Lung (tissue), 17 donors: ENCODE measurements at places on chromosomes 13 and 19.

- no peak for DNase-seq
Observed at GRCh38 chr19:35519291-35519690, 5.8 kb upstream of the DMKN start.

DNA sequence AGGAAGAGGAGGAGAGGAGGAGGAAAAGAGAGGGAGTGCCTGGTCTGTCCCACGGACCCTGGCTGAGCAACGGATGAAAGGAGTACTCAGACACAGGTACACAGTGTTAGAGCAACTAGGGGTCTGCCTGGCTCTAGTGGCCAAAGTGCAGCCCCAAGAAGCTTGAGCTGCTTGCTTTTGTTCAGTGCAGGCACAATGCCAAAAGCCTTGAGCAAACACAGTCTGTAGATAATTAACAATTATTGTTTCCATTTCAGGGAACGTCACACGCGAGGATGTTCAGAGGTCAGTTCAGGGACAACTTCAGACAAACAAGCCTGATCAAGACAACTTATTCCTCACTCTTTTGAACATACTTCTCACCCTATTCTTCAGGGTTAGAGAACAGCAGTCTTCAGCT lies 32.2 kb upstream of the ZNF726 start:
- DNase-seq, result no peak

GRCh38 chr13:105513448-105513847 lies 1022.0 kb downstream of the EFNB2 start:
- DNase-seq, result peak; percentile 5

DNA sequence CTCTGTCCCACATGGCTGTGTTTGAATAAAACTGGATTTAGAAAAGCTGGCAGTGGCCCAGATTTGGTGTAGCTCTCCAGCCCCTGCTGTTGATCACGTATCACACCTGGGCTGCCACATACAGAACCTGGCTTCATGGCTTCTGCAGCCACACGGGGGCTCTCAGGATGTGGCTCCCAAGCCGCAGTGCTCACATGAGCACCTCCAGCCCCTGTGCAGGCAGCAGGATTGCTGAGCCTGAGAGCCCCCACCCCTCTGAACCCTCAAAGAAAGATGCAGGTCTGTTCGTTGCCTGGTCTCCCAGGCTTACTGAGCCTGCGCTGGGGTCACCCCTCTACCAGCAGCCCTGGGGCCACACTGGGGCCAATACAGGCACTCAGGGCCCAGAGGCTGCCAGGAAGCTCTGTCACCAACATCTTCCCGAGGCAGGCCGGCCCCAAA lies 2.7 kb downstream of the PLEKHF1 start:
- peak; percentile 53 for DNase-seq

- peak; percentile 27 for DNase-seq
Observed at GRCh38 chr19:47107202-47107952, 6.2 kb downstream of the ZC3H4 start.

- DNase-seq, result no peak
Observed at GRCh38 chr13:73428137-73428536, 369.3 kb downstream of the KLF5 start.

DNA sequence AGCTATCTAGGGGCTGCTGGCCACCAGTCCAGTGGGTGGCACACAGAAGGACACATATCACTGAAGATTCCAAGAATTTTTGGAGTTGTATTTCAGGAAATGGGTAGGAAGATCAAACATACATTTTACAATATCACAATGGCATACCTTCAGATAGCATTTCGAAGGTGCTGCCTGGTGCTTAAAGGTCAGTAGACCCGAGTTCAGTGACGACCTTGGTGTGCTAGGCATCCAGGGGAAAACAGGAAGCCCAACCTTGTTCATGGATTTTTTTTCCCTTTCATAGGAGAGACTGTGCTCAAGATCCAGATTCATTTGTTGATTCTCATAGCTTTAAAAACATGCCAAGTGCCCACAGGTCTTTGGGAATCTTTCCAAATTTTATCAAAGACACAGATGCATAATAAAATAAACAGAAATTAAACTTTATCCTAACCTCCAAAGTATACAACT lies 51.0 kb upstream of the RCBTB2 start:
- DNase-seq, result no peak

DNA sequence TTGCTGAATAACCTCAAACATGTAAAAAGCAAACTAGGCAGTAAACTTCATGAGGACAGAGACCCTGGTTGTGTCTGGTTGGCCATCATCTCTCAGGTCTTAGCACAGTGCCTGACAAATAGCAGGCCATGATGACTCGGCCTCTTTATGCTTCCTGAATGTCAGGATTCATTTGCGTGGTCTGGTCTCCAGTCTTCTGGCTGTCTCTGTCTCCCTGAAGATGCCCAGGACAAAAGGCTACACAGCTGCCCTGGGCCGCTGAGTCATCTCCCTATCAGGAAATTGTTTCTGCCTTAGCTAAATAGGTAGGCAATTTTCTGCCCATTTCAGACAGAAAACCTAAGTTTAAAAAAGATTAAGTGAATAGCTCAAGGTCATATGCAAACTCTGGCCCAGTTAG lies 84.1 kb upstream of the FNDC3A start:
- DNase-seq, result no peak

- DNase-seq, result peak; percentile 33
Observed at GRCh38 chr13:21698817-21699679, 28.2 kb downstream of the FGF9 start.

- peak; percentile 72 for DNase-seq
Observed at GRCh38 chr13:51729866-51730553, 74.0 kb downstream of the DHRS12 start.

- no peak for DNase-seq
Observed at GRCh38 chr13:35936246-35936978, 194.8 kb downstream of the DCLK1 start.

- DNase-seq, result no peak
Observed at GRCh38 chr19:16378291-16378889, 53.8 kb downstream of the KLF2 start.

DNA sequence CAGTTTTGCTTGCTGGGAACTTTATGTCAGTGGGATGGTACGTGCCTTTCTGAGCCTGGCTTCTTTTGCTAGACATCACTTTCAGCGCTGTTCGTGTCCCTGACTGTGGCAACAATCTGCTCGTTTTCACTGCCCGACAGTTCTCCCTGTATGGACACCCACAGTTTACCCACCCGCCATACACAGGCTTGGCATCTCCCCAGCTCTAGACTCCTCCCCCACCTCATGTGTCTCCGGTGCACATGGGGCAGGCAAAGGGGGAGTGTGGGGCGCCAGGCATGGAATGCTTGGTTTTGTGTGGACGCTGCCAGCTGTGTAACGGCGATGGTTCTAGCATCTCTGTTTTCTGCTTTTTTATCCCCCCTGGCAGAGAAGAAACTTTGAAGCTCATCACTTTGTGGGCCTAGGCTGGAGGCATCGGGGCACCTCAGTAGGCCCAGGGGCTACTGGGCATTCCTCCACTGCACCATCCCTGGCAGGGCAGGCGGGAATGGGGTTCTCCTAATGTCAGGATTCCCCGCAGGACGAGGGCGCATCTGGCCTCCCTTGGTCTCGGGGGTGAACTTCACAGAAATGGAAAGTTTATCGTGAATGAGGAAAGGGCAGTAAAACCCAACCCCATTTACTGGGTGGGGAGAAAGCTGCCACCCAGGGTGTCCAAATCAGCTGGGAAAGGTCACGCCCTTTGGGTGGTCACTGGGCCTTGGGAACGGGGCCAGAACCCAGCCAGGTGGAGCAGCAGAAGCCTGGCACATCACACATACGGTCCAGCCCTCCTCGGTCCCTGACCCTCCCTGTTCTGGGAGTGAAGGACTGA lies 60.8 kb downstream of the CEBPG start:
- DNase-seq, result no peak

- peak; percentile 18 for DNase-seq
Observed at GRCh38 chr19:13764821-13765394, 586 bp downstream of the MRI1 start.

GRCh38 chr13:25248071-25248470 lies 39.2 kb downstream of the MTMR6 start:
- DNase-seq, result no peak

DNA sequence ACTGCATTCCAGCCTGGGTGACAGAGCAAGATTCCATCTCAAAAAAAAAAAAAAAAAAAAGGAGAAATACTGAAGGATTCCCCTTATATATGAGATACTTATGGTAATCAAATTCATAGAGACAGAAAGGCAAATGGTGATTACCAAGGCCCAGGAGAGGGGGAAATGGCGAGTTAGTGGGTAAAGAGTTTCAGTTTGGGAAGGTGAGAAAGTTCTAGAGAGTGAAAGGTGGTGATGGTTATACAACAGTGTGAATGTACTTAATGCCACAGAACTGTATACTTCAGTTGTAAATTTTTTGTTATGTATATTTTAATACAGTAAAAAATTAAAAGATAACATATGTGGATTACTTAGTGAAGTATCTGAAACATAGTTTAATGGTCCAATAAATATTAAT lies 90.2 kb downstream of the DHRS12 start:
- no peak for DNase-seq

DNA sequence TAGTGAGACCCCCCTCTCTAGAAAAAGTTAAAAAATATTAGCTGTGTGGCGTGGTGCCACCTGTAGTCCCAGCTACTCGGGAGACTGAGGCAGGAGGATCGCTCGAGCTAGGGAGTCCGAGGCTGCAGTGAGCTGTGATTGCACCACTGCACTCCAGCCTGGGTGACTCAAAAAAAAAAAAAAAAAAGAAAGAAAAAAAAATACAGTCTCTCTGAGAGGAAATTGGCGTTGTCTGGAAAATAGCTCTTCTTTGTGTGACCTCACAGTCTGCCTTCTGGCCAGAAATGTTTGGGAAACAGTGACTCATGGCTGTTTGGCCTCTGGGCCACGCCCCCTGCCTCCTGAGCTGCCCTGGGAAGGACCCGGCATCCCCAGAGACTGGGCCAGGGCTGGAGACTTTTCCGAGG lies 10.7 kb downstream of the MARCHF2 start:
- DNase-seq, result peak; percentile 57

GRCh38 chr13:65964672-65965071 lies 1265.5 kb downstream of the PCDH9 start:
- DNase-seq, result no peak

DNA sequence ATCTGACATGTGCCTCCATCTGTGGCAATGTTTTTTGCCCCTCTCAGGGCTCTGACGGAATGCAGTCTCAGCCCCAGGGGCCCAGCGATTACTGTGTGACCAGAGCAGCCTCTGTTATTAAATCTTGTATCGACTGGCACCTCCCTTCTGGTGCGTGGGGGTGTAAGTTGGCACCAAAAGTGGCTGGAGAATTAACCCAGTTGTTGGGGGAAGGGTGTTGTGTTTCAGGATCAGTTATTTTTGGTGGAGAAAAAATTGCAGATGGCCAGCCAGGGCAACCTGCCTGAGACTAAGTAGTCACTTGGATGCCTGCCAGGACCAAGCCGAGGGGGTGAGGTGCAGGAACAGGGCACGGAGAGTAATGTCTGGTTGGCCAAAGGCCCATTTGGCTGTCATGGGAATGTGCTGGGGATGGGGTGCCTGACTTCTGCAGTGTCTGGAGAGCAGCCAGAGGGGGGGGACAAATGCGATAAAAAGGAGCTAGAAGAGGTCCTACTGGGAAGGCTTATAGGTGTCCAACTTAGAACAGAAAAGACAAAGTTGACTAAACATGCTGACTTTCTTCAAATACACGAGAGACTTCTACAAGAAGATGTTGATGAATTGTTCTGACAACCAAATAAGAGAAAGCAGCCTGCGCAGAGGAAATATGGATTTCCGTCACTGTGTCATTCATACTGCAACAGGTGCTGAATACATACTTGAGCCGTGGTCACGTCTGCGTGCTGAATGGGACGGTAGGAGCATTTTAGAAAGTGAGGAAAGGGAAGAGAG lies 69.8 kb downstream of the SIAH3 start:
- peak; percentile 14 for DNase-seq

DNA sequence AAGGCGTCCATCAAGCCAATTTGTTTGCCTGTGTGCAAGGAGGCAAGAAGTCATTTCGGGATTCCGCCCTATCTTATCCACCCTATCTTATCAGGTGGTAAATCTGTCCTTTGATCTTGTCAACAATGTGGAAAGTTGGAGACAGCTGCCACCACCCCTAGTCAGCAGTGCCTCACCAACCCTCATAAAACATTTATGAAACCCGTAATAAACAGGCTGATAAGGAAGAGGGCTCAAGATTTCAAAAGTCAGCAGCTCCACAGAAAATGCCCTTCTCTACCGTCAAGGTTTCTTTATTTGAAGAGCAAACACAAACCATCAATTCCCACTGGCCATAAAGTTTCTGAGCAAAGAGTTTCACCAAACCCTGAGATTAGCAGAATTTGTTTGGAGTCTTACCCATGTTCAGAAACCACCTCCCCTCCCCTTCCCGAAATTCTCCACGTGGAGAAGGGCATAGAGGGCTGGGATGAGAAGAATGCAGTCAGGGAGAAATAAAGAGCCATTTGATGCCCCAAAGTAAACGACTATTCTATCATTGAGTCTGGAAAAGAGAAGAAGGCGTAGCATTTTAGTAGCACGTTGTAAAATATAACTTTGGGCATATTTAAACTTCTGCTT lies 196.0 kb upstream of the GPR12 start:
- no peak for DNase-seq

GRCh38 chr19:58330458-58330857 lies 3.7 kb downstream of the ZSCAN22 start:
- DNase-seq, result no peak

DNA sequence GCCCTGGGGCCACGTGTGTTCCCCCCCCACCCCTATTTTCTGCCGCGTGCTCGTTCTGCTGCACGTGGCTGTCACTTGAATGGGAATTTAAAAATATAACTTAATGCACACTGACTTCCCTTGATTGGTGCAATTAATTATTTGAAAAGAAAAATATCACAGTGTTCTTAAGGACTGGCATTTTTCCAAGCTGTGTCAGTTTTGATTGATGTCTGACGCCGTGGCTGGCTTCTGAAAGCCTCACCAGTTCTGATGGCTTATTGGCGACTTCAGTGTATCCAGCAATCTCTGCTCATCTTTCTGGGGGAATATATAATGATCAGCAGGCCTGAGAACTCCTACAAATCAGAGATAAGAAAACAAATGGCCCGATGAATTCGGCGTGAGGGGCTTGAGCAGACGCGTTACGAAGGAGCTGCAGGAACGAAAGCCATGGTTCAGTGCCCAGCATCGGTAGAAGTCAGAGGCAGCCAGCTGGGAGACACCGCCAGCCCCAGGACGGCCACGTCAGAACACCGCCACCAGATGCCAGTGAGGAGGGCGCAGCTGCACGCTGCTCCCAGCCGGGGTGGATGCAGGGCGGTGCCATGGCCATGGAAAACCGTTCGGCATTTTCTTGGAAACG lies 111.2 kb downstream of the KDM4B start:
- DNase-seq, result no peak

DNA sequence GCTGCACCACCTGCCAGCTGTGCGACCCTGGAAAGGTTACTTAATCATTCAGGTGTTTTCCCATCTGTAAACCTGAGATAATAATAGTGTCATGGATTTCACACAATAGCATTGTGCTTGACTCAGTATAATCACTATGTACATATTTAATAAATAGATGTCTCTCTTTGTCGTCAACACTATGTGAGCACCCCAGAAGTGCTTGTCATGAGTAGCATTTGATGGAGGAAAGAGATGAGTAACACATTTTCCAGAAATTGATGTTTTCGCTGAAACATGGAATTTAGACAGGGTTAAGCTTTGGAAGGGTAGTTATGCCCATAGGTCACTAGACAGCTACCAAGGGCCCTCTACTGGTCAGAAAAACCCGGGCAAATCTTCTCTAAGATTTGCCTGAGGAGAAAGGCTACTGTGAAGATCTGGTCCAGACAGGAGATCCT lies 9.5 kb upstream of the MBNL2 start:
- no peak for DNase-seq
